ENCODE measurements at places on chromosomes 11 and 22.
A peak's percentile ranks its signal among the peaks of the same experiment; 100 is the strongest.

DNA sequence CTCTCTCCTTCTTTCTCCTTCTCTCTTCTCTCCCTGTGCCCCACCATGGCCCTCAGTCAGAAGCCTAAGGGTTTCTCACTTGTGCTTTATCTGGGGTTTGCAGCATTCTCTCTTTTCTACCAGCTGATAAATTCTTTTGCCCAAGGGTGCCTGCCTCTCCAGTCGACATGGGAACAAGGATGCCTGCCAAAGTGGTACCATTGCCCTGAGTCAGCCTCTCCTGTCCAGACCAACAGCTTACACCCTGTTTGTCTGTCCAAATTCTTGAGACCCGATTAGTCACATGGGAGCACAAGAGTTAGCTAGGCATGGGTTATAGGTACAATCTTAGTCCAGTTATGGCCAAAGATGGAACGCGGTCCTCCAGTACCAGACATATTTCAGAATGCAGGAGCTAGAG, 242.7 kb downstream of the LARGE1 start:
- DNase-seq = no peak

GRCh38 chr22:36369004-36369921, 18.5 kb downstream of the MYH9 start:
- DNase-seq = no peak

GRCh38 chr11:59225017-59225416, 12.3 kb upstream of the MPEG1 start:
- no peak for DNase-seq

DNA sequence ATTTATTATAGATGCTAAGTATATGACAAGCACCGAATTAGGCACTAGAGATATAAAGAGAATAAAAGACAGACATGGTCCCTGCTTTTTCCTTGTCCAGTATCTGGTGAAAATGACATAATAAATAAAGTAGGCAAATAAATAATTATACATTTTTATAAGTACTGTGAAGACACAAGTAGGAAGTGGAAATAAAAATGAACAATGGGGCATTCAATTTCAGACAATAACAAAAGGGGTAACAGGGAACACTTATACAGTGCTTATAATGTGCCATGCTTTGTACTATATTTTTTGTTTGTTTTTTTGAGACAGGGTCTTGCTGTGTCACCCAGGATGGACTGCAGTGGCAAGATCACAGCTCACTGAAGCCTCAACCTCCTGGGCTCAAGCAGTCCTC, 4.3 kb downstream of the KBTBD3 start:
- no peak for DNase-seq

GRCh38 chr22:37618072-37618656, 9.5 kb downstream of the GGA1 start:
- DNase-seq = no peak

GRCh38 chr22:46428602-46429324, 93.2 kb downstream of the TRMU start:
- DNase-seq = no peak

DNA sequence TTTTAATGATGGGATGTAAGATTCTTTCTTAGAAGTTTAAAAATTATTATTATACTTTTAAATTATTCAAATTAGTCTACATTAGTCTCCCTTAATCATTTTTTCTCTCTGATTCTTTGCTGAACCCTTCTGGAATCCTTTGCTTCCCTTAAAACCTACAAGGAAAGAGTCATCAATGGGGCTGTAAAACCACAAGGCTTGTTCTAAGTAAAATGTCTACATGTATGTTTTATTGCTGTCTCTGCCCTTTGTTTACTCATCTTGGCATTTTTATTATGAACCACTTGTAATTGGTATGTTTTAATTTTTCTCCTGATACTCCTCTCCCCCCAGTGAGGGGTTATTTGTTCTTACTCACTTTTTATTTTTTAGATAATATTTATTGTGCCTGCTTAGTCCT, 27.4 kb downstream of the FAR1 start:
- no peak for DNase-seq

DNA sequence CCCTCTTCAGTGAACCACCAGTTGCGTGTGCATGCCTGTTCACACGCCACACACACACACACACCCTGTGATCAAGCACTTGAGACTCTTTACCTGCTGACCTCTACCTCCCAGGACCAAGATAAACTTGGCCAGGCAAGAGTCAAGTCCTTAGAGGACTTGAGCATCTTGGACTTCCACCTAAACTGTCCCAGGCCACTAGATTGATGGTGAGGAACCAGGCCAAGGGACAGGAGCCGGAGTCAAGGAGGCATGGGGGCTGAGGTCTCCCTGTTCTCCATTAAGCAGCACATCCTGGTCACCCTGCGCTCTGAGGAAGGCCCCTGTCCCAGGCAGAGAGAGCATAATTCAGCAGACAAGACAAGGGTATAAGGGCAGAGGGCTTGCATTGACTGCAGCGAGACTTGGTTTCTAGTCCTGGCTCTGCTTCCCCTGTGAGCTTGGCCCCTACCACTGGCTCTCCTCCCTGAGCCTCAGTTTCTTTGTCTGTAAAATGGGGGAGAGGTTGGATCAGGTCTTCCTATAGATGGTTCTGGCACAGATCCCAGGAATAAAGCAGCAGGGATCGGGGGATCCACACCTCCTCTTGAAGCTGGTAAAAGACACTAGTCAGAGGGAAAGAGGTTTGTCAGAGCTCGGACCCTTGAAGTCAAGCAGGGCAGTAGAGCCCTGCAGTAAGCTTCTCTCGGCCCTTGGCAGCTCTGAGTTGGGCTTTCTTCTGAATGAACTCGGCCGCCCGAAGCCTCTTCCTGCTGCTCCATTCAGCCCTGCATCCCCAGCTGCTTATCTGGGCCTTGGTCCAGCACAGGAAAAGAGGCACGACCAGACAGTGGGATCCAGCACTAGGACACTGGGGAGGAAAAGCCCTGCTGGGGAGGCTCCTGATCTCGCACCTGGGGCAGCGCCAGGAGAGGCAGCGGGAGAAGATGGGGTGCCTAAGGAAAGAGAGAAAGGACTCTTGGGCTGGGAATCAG, 2.0 kb downstream of the CREB3L1 start:
- no peak for DNase-seq

DNA sequence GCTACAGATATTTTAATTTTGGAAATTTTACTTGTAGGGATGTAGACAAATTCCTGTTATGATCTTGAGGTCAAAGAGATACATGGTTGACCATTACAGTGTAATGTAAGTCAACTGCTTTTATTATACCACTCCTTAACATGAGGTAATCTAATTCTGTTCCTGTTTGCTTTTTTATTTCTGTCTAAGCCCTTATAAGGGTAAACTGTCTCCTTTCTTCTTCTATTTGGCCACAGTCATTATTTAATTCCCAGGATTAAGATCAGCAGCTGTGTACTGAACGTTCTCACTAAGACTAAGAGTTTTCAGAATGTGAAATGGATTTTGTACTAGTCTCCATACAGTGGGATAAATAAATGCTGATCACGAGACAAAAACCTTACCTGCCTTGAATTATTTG, 32.8 kb downstream of the C2CD3 start:
- DNase-seq = no peak

- no peak for DNase-seq
Measured at GRCh38 chr22:31637447-31637890, 24.5 kb downstream of the PISD start.

- peak; percentile 58 for DNase-seq
Measured at GRCh38 chr11:133669371-133670053, 137.2 kb upstream of the OPCML start.

DNA sequence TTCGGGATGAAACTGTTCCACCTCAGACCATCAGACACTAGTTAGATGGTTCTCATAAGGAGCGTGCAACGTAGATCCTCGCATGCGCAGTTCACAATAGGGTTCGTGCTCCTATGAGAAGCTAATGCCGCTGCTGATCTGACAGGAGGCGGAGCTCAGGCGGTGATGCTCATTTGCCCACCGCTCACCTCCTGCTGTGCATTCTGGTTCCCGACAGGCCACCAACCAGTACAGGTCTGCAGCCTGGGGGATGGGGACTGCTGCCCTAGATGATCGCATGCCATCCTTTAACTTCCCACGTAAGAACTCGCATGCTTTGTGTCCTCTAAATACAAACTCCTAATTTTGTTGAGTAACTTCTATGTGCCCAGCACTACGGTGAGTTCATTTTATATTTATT, 62.6 kb downstream of the EFCAB6 start:
- DNase-seq = no peak

DNA sequence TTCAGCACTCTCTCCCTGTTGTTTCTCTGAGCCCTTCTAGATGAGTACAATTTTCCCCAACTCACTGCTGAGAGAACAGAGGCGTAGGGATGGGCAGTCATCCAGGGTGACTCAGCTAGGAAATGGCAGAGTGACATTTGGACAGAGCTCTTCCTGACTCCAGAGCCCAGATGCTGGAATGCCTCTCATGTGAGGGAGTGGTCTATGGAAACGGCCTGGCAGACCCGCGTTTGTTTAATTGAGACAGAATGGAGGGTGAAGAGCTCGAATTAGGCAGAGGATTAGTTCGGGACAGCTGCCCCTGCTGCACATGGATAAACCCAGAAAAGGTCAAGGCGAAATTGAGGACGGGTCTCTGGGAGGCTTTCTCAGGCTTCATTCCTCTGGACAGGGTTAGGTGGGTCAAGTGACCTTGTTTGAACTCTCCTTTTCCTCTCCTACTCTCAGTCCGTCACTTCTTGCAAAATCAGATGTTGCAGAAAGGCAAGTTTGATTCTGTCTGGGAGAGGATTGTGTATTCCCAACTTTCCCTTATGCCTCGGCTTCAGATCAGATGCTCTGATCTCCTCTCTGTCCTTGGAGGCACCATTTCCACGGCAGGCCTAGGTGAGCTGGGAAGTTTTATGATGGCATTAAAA, 7.6 kb upstream of the LMO2 start:
- no peak for DNase-seq

- DNase-seq = no peak
Measured at GRCh38 chr22:47401976-47402770, 639.7 kb downstream of the TBC1D22A start.

- no peak for DNase-seq
Measured at GRCh38 chr11:129223701-129224149, 31.6 kb upstream of the ARHGAP32 start.

- no peak for DNase-seq
Measured at GRCh38 chr11:68146010-68146540, 24.9 kb upstream of the CHKA start.

DNA sequence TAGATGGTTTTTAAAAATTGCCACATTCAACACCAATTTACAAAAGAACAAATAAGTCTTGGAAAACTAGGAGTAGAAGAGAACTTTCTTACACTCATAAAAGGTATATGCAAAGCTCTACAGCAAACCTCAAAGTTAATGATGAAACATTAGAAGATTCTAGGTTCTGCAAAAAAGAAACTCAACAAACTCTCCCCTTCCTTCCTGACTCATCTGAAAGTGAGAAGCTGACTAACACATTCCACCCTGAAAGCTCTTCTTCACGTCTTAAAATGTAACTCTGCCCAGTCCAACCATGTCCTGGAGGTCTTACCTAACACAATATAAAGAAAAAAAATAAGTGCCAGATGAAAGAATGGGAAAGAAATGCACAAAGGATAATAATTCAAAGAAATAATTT, 218.9 kb upstream of the ISX start:
- DNase-seq = no peak

DNA sequence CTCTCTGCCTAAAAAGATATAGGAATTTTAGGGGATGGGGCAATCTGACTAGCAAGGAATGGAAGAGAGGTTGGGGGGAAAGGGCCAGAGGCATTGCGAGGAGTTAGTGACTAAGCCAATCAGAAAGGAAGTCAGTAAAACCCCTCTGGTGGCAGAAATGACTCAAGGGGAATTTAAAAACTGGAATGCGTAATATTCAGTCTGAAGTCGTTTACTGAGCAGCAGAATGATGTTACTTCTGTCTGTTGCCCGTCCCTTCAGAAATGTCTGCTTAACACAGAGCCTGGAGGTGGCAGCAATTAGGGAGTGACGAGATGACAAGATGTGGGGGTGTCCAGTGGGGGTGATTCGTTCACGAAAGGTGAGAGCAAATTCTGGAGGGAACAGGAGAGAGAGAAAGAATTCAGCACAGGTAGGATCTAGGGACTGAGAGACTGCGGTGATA, 107.7 kb upstream of the CLMP start:
- no peak for DNase-seq

- DNase-seq = peak; percentile 87
Measured at GRCh38 chr22:44752285-44753188, at the start of gene ARHGAP8. Gene ARHGAP8, plus strand, starts transcription at chr22:44752575. Its CDS starts 33,953 bp downstream, at chr22:44786528.

DNA sequence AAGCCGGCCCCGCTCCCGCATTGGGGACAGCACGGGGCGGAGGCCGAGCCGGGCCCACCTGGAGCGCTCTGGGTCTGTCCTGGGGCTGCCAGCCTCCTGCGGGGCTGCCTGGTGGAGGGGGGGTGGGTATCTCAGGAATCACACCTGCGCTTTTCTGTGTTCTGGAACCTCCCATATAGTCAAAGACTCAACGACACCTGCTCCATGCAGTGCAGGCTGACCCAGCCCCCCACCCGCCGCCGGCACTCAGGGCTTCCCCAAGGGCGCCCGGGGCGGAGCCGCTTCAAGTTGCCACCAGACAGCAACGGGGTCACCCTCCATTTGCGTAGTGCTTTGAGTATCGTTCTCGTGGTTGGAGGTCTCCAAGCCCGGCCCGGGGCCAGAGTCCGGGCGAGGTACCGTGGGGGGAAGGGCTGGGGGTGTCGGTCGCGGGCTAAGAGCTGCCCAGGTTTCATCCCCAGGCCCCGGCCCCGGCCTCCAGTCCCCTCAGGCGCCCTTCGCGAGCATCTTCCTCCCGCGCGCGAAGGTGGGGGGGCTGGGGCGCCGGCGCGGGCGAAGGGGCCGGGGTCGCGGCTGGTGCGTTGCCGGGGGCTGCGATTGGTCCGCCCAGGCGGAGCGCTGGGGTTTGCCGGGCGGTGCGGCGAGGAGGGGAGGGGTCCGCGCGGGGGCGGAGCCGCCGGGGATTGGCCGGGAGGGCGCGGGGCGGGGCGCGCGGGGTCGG, 6.6 kb downstream of the TSPAN4 start:
- DNase-seq = peak; percentile 82

DNA sequence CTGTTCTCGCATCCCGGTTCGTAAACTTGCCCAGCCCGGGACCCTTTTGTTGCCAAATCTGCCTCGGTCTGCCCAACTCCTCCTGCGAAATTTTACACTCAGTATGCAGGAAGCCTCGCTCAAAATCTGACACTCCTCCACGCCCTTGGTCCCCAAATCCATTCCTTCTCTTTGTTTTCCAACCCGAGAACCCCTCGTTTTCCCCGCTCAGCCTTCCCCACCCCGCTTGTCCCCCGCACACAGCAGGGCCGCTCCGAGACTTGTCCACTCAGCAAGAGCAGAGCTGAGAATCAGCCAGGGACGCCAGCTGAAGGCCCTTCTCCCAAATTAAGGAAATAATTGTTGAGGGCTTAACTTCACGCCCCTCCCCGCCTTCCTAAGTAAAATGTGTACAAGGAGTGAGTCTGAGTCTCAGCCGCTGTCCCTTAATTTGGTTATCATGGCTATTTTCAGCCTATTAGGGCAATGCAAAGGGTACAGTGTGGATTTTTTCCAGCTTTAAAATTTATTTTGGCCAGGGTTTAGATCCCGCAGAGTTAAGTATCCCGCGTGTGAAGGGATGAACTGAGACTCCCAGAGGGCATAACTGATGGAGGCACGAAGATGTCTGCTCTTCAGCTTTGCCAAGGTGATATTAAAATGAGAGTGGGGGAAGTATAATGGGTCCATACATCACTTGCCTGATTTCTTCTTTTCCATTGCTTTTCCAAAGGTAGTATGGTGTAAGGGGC, 581 bp upstream of the FBXO3 start:
- DNase-seq = peak; percentile 33

- no peak for DNase-seq
Measured at GRCh38 chr11:60252213-60253108, 9.5 kb upstream of the MS4A4E start.

- DNase-seq = no peak
Measured at GRCh38 chr11:120331301-120331996, 4.8 kb upstream of the ARHGEF12 start.

- peak; percentile 94 for DNase-seq
Measured at GRCh38 chr11:111918390-111919256, at the start of gene C11orf52. Gene C11orf52, plus strand, starts transcription at chr11:111918913. Its CDS starts 60 bp downstream, at chr11:111918973.

GRCh38 chr11:10323793-10324170, 18.9 kb downstream of the ADM start:
- DNase-seq = no peak
